Hematopoietic multipotent progenitor cell treated with erythropoietin and hydrocortisone succinate and interleukin-3 and kit ligand, for 15 days (in vitro differentiated cells): ENCODE measurements at places on chromosomes 5 and 9.

DNA sequence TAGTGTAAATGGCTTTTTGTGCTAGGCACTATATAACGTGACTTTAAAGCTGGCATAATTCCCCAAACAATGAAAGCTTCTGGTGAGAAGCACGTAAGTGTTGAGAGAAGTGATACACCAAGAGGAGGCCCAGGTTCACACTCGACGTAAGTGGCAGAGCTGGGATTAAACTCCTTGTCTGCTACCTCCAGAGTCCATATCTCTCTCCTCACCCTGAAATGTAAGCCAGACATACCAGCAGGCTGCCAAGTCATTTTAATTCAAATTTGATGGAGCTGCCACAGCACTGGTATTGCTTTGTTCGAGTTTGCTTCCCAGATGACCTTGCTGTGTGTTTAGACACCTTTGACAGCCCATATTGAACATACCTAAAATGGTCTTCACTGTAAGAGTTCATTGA is 319.7 kb downstream of the GLIS3 start:
- no peak for DNase-seq

GRCh38 chr9:36337002-36337401 is 63.1 kb downstream of the RNF38 start:
- no peak for DNase-seq

GRCh38 chr5:24428345-24428744 is 216.4 kb downstream of the CDH10 start:
- no peak for DNase-seq

- no peak for DNase-seq
Observed at GRCh38 chr5:60961685-60962084, 16.7 kb downstream of the NDUFAF2 start.

GRCh38 chr9:129280623-129281271 is 102.7 kb upstream of the IER5L start:
- no peak for DNase-seq

DNA sequence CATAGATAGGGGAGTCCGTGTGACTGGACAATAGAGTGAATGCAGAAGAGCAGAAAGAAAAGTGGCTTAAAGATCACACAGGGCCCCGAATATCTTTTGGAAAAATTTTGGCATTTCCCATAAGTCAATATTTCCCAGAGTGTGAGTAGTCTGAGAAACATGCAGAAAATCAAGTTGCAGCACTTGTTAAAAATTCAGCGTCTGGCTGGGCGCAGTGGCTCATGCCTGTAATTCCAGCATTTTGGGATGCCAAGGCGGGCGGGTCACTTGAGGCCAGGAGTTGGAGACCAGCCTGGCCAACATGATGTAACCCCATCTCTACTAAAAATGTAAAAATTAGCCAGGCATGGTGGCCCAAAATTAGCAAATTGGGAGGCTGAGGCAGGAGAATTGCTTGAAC is 227.0 kb downstream of the DRD1 start:
- DNase-seq: no peak
